Ecto neural progenitor cell (in vitro differentiated cells): ENCODE measurements at places on chromosomes 1 and 21.

DNA sequence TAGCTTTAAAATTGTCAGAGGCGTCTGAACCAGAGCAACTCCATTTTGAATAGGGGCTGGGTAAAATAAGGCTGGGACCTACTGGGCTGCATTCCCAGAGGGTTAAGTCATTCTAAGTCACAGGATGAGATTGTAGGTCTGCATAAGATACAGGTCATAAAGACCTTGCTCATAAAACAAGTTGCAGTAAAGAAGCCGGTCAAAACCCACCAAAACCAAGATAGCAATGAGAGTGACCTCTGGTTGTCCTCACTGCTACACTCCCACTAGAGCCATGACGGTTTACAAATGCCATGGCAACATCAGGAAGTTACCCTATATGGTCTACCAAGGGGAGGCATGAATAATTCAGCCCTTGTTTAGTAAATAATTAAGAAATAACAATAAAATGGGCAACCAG, 143.6 kb downstream of the GABPA start:
- DNase-seq, result no peak

GRCh38 chr1:11719313-11720032, 16.5 kb upstream of the AGTRAP start:
- DNase-seq, result peak; percentile 75

DNA sequence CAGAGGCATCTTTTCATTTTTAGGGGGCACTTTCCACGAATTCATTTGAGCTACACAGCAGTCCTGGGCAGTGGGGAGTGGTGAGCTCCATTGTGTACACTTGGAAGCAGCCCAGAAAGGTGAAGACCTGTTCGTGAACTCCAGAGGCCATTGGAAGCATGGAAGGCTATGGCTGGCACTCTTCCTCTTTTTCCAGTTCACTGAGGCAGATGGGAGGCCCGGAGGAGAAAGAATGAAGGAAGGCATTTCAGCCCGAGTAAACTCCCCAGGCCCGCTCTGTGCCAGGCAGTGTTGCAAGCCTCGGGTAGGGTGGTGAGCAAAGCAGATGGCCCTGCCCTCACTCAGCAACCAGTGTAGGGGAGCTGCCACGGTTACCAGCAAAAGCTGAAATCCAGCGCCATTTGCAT, 673 bp upstream of the DHCR24 start:
- DNase-seq, result no peak

DNA sequence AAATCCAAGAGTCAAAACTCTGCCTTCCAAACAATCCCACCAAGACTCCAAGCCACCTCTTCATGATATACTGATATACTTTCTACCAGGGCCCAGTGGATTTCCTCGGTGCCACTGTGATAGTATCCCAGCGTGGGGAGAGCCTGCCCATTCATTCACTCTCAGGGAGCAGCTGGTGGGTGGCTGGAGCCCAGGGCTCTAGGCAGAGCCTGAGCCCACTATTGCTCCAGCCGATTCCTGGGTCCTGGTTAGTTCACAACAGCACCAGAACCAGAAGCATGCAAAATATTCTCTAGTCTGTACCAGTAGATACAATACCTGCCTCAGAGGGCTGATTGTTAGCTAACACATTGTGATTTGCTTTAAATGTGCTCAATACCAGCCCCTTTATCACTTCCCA, 831 bp downstream of the CSRP1 start:
- no peak for DNase-seq

GRCh38 chr1:203840208-203840808, 21.1 kb upstream of the SNRPE start:
- DNase-seq, result no peak

DNA sequence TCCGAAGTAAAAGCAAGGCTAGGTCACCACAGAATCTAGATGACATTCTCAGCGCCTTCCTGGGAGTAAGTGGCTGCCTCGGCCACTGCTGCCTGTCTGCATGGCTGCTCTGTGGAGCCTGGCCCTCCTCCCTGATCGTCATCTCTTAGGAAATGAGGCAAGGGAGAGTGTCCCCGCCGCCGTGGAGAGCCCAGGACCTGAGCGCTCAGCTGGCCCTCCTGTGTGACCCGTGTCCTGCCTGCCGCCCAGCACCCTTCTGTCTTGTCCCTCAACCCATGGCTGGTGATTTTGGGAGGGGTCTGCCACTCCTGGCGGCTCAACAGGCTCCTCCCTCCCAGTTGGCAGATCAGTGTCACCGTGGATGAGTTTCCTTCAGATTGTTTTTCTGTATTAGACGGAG, 156.4 kb upstream of the COL6A1 start:
- peak; percentile 37 for DNase-seq

- no peak for DNase-seq
These were observed 31.3 kb downstream of the ZBTB8B start for GRCh38 chr1:32496127-32496526.

DNA sequence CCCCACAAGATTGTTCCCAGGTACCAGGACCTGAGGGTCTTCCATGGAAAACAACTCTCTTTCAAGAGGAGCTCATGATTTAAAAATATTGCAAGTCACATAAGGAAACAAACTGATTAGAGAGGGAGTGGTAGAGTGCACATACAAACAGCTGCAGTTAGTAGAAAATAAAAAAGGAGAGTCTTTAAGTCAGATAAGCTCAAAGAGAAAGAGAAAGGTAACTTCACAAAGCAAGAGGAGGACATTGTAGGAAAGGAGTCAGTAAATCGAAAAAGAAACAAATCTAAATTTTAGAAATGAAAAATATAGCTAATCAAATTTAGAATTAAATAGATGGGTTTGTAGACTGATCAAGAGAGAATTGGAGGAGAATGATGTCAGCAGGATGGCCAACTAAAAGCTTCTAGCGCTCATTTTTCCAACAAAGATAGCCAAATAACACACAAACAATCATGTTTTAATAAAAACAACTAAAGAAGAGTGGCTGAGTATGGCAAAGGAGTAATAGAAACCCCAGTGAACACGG, 86.1 kb upstream of the CD53 start:
- DNase-seq, result no peak

DNA sequence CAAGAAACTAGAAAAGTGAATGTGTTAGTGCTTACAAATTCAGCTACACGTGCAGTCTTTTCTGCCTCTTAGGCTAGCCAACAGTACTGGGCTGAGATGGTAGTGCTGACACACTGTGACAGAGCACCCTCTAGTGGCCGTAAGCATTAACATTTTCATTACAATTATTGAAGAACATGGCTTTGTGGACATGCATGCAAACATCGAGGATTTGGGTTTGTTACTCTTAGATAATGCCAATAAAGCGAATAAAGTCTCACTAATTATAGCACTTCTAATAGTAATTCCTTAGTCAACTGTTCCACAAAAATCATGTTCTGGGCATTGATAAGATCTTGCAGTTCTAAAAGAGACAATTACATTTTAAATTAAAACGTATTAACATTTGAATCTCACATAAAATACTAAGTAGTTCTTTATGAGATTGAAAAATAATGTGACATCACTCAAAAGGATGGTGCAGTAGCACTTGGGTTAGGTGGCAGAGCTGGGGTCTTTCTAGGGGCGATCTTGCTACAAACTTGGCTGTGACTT, 47.1 kb downstream of the MYSM1 start:
- DNase-seq, result peak; percentile 52

- DNase-seq, result peak; percentile 67
These were observed 12.2 kb downstream of the KIAA0319L start for GRCh38 chr1:35544976-35545375.

- no peak for DNase-seq
These were observed 108.1 kb upstream of the HAO2 start for GRCh38 chr1:119260506-119260905.
